Thoracic aorta (tissue), 2 donors: ENCODE measurements at places on chromosomes 2 and 18. TPM values are rescaled to one million over a fixed set of nuclear protein-coding genes. Genes with fewer than 3 reads are reported as not detected.

ZNG1B gene
- 15.4 TPM for total RNA-seq

DNA sequence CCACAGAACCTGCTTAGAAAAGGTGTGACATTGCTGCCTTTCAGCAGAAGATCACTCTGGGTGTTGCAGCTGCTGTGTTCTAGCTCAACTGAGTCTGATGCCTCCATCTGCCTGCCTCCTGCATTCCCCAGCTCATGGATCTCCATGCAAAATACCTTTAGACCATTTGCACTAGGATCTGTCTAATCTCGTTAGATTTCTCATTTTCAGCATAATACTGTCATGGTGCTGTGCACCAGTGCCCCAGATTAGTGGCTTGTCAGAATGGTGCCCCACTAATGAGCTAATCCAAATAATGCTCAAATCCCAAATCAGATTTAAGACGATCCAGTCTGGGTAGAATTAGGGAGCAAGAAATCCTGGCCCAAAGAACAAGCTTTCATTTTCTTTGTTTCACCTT lies 284.4 kb upstream of the PARD3B start:
- no peak overlapping the region for H3K27ac ChIP-seq
- H3K4me1 ChIP-seq, result peaks cover 22% of the 10 kb centered on the region
- H3K27me3 ChIP-seq, result no peaks in the 10 kb centered on the region

GRCh38 chr2:226151157-226151556 lies 648.5 kb downstream of the IRS1 start:
- H3K27ac ChIP-seq, result no peak overlapping the region
- no peak for DNase-seq
- no peaks in the 10 kb centered on the region for H3K36me3 ChIP-seq
- H3K4me3 ChIP-seq, result no peak overlapping the region
- H3K4me1 ChIP-seq, result no peaks in the 10 kb centered on the region
- H3K27me3 ChIP-seq, result no peaks in the 10 kb centered on the region

- no peaks in the 10 kb centered on the region for H3K4me1 ChIP-seq
- no peaks in the 10 kb centered on the region for H3K27me3 ChIP-seq
- no peaks in the 10 kb centered on the region for H3K36me3 ChIP-seq
- H3K4me3 ChIP-seq, result no peak overlapping the region
Observed at GRCh38 chr2:16639431-16639830, 26.2 kb downstream of the CYRIA start.

GRCh38 chr18:76610933-76611749 lies 116.1 kb upstream of the ZNF516 start:
- no peaks in the 10 kb centered on the region for H3K27me3 ChIP-seq
- H3K36me3 ChIP-seq, result no peaks in the 10 kb centered on the region
- peak overlapping the region; percentile 51 for H3K4me3 ChIP-seq
- DNase-seq, result no peak
- H3K27ac ChIP-seq, result no peak overlapping the region
- H3K4me1 ChIP-seq, result peaks cover 11% of the 10 kb centered on the region

DNA sequence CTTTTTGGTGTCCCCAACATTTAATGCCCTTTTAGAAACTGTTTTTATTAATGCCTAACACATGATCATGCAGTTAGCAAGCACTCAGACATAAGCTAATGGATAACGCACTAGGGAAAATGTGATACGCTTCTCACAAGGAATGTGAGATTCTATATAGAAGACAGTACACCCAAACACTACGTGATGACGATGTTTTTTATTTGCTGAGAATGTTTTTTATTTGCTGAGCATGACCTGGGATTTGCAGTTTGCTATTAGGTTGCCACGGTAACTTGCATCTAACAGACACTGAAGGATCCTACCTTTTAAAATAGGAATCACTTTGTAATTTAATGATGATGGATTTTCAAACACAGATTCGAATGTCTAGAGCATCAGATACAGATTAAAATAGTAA lies 4.9 kb downstream of the SMC6 start:
- H3K4me1 ChIP-seq, result peaks cover 13% of the 10 kb centered on the region
- DNase-seq, result no peak
- H3K27me3 ChIP-seq, result no peaks in the 10 kb centered on the region
- no peak overlapping the region for H3K4me3 ChIP-seq
- H3K36me3 ChIP-seq, result no peaks in the 10 kb centered on the region

- H3K27ac ChIP-seq, result no peak overlapping the region
- DNase-seq, result no peak
- no peaks in the 10 kb centered on the region for H3K27me3 ChIP-seq
- H3K4me3 ChIP-seq, result no peak overlapping the region
- H3K36me3 ChIP-seq, result no peaks in the 10 kb centered on the region
Observed at GRCh38 chr2:44612276-44612675, 250.5 kb downstream of the CAMKMT start.

- no peak for DNase-seq
- peaks cover 16% of the 10 kb centered on the region for H3K4me1 ChIP-seq
- H3K27me3 ChIP-seq, result no peaks in the 10 kb centered on the region
- H3K36me3 ChIP-seq, result no peaks in the 10 kb centered on the region
- H3K4me3 ChIP-seq, result peak overlapping the region; percentile 94
Observed at GRCh38 chr18:62187543-62188510, 772 bp downstream of the RELCH start.

- no peak overlapping the region for H3K4me3 ChIP-seq
- no peaks in the 10 kb centered on the region for H3K27me3 ChIP-seq
- H3K27ac ChIP-seq, result no peak overlapping the region
Observed at GRCh38 chr2:17149945-17150344, 368.3 kb downstream of the RAD51AP2 start.

DNA sequence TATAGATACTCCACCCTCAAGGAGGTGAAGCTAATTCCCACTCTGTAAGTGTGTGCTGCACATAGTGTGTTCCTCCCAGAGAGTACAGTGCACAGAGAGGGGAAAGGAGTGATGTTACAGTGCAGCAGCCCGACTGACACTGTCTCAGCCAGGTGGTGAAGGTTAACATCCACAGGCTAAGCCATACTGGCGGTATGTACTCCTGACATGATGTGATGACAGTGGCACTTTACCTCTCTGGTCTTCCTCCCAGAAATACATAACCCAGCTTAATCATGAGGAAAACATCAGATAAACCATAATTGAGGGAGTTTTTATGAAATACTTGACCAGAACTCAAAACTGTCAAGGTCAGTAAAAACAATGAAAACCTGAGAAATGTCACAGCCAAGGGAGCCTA lies 107.1 kb downstream of the RAB3GAP1 start:
- H3K27ac ChIP-seq, result no peak overlapping the region
- no peak overlapping the region for H3K4me3 ChIP-seq
- no peaks in the 10 kb centered on the region for H3K4me1 ChIP-seq
- no peaks in the 10 kb centered on the region for H3K27me3 ChIP-seq
- peaks cover 35% of the 10 kb centered on the region for H3K36me3 ChIP-seq

DNA sequence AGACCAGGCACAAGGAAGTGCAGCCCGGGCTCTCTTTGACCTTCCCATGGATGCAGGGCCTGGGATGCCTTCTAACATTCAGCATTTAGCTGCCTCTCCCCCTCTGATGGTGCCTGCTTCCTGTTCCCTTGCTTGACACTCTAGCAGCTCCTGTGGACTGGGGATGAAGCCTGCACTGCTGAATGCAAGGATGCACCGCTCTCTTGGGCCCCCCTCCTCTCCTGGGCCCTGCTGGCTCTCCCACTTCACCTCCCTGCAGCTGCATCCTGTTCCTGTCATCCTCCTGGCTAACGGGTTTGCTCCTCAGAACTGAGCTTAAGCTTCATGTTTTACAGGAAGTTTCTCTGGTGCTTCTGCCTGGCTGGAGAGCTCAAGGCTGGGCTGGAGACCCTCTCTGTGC lies 254.1 kb downstream of the TSN start:
- H3K27me3 ChIP-seq, result no peaks in the 10 kb centered on the region
- no peak for DNase-seq
- H3K36me3 ChIP-seq, result no peaks in the 10 kb centered on the region
- H3K27ac ChIP-seq, result no peak overlapping the region

DNA sequence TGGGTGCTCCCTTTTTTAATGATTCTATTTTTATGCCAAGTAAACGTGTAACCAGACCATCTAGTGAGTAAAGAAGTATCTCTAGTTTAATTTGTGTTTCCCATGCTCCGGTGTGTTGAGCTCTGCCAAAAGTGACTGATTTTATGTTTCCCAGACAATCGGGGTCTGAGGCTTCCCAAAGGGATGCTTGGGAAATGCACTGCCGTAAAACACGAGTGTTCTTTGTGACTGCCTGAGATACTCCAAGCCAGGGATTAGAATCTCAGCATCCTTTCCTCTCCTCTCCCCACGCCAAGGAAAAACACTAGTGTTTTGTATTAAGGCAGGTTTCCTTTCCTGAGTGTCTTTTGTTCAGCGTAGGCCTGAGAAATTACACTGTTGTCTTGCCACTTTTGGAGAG lies 180.5 kb upstream of the NRP2 start:
- H3K27me3 ChIP-seq, result no peaks in the 10 kb centered on the region
- no peaks in the 10 kb centered on the region for H3K4me1 ChIP-seq
- H3K4me3 ChIP-seq, result no peak overlapping the region
- no peaks in the 10 kb centered on the region for H3K36me3 ChIP-seq

OR6B2 gene
- total RNA-seq, result not detected

GRCh38 chr2:190948671-190949070 lies 65.3 kb downstream of the STAT1 start:
- H3K4me3 ChIP-seq, result no peak overlapping the region
- H3K27me3 ChIP-seq, result no peaks in the 10 kb centered on the region
- H3K36me3 ChIP-seq, result no peaks in the 10 kb centered on the region
- H3K4me1 ChIP-seq, result peaks cover 27% of the 10 kb centered on the region

DNA sequence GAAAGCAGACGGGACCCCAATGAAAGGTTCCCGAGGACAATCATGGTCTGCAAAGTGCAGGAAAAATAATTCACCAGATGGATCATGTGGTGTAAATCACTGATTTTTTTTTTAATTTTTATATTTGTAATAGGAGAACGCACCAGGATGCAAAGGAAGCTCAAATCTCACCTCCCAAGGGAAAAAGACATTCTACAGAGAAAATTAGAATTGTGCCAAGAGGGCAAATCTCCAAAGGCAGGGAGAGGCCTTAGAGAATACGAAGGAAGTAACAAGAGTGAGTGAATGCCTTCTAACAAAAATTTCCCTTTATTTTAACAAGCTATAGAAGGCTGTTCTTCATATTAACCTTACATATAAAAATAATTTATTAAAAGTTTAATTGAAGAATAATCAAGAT lies 90.9 kb downstream of the ANKRD44 start:
- peaks cover 14% of the 10 kb centered on the region for H3K4me1 ChIP-seq
- no peak for DNase-seq
- H3K27ac ChIP-seq, result no peak overlapping the region
- no peaks in the 10 kb centered on the region for H3K27me3 ChIP-seq

KIF5C gene
- total RNA-seq, result 4.5 TPM

- no peak overlapping the region for H3K27ac ChIP-seq
- no peaks in the 10 kb centered on the region for H3K36me3 ChIP-seq
- no peaks in the 10 kb centered on the region for H3K27me3 ChIP-seq
- DNase-seq, result no peak
- H3K4me3 ChIP-seq, result no peak overlapping the region
Observed at GRCh38 chr2:160375037-160375436, 118.6 kb downstream of the RBMS1 start.

DNA sequence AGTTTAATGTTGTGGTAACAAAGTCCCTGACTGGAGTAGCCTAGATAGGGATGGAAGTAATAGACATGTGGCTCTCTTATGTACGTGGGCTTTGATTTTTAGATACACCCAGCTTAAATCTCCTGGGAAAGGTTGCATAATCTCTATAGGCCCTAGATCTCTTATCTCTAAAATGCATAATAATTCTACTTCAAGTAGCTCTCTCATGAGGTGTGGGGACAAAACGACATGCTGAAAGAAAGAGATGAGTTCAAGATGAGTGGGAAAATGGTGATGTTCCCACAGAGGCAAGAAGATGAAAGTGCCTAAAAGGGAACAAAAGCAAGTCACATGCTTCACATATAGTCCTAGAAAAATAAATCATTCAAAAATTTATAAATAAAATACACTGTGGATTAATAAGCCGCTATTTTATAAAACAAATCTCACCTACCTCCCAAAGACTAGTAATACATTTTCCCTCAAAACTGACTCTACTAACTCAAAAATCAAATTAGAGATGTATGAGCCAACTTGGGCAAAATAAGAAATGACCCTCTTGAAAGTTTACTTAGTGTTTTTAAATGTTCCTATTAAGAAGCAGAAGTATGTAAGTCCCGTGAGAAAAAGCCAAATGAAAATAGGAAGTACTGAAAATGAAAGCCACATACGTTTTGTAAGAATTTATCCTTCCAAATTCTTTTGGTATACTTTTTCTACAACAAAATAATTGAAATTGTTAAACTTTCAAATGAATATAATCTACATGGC lies 148.2 kb upstream of the ITGA4 start:
- H3K4me1 ChIP-seq, result peaks cover 3% of the 10 kb centered on the region
- H3K27me3 ChIP-seq, result no peaks in the 10 kb centered on the region
- H3K4me3 ChIP-seq, result peak overlapping the region; percentile 43
- H3K36me3 ChIP-seq, result no peaks in the 10 kb centered on the region
